ENCODE measurements at places on chromosomes 1 and 21. TPM values are rescaled to one million over a fixed set of nuclear protein-coding genes. Genes with fewer than 3 reads are reported as not detected.

DNA sequence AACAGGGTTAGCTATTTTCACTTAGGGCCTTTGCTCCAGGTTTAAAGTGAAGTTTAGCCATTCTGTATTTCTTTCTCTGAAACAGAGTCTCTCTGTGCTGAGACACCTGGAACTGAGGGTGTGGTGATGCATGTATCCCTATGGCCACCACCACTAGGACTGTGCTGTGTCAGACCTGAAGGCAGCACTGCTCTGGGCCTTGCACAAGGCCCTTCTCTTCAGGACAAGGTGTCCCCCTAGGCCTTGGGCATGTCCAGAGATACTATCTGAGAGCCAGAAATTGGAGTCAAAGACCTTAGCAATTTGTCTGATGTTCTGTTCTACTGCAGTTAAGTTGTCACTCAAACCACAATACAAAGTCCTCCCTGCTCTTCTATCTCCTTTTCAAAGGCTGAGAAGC is 1649.2 kb downstream of the AMY1C start:
- DNase-seq, result no peak

DNA sequence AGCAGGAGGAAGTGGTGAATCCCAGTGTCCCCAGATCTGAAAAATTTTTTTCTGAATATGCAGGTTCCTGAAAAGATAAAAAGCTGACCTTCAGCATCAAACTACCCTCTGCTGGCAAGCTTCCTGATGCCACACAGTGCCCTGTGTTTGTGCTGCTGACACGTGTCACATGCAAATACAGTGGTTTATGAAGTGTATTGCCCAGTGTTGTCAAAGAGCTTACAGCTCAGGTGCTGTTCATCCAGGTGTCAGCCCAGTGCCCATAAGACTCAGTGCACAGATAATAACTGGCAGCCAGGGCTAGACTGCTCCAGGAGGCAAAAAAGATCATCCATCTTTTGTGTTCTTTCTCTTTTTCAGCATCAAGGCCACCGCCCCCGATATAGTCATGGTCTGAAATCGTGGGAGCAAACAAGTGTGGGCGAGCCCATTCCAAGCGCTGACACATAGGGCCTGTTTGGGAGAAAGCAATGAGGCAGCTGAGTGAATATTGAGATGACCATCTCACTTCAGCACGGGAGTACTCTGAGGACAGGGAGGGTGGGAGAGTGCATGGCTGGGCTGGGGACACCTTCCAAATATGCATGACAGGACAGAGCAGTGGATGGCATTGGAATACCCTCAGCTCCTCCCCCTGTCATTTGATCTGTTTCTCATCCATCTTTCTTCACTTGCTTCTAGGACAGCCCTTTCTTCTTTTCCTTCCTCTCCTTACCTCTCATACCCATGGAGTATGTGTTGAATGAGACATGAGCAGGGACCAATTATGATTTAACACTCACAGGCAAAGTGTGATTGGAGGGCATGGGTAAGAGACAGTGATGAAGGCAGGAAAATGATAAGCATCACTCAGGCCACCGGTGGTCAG is 6.4 kb upstream of the KCNK1 start:
- no peak for DNase-seq

DNA sequence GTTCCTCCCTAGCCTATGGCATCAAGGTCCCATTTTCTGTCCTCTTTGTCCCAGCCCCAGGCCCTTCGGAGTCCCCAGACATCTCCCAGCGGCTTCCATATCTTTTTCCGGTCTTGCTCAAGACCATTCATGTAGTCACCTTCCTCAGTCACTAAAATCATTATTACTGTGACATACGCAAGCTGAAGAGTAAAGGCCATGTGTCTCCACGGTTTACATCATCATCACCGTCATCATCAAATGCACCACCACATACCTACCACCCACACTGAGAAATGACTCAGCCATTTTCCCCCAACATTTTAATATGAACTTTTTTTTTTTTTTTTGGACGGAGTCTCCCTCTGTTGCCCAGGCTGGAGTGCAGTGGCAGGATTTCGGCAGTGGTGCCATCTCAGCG is 43.4 kb downstream of the FHAD1 start:
- DNase-seq, result no peak

GRCh38 chr1:94709891-94710581 is 110.1 kb upstream of the SLC44A3 start:
- no peak for DNase-seq

- DNase-seq, result no peak
Observed at GRCh38 chr1:183030053-183030452, 6.8 kb downstream of the LAMC1 start.

- no peak for DNase-seq
Observed at GRCh38 chr1:4006676-4007374, 106.8 kb upstream of the C1orf174 start.

GRCh38 chr1:94501935-94502334 is 39.6 kb downstream of the F3 start:
- no peak for DNase-seq

DNA sequence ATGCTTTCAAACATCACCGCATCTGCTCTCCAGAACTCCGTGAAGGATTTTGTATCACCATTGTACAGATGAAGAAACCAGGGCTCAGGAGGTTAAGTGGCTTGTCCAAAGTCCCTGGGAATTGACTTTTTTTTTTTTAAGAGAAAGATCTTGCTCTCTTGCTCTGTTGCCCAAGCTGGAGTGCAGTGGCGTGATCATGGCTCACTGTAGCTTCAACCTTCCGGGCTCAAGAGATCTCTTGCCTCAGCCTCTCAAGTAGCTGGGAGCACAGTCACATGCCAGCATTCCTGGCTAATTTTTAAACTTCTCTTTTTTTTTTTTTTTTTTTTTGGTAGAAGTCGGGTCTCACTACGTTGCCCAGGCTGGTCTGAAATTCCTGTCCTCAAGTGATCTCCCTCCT is 6.9 kb upstream of the TAS1R2 start:
- no peak for DNase-seq

DNA sequence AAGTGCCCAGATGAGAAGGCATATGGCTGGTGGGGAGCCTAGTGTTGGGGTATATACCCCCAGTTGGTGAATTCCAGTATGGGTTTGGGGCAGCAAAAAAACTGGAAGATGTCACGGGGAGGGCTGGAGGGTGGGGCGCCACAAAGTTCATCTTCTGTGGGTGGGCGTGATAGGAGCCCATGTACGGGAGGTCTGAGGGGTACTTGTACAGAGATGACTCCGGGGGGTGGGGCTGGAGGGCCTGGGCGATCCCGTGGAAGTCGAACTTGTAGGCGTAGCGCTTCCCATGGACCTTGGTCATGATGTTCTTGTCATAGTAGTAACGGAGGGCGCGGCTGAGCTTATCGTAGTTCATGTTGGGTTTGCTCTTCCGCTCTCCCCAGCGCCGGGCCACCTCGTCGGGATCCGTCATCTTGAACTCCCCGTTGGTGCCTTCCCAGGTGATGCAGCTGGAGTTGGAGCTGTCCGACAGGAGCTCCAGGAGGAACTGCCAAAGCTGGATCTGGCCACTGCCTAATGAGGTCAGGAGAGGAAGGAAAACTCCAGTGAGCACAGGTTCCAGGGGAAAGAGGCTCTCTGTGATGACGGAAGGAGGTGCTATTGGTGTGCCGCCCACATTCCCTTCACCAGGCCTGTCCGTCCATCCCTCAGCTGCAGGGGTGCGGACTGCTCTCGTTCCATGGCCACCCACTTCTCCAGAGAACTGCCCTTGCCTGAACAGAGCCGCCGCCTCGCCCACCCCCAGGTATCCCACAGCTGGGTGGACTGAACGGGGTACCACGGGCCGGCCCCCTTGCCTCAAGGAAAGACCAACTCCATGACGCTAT is 114.7 kb downstream of the ERG start:
- no peak for DNase-seq

GRCh38 chr1:85074365-85074964 is 26.2 kb upstream of the MCOLN3 start:
- no peak for DNase-seq

Gene DHCR24
- total RNA-seq, result 215 TPM

Gene ATP6V1G3
- total RNA-seq, result not detected

Gene TNFAIP8L2
- 0.90 TPM for total RNA-seq

Gene SYT6
- total RNA-seq, result 0.34 TPM

Gene LCE1D
- not detected for total RNA-seq

Gene LYST
- 5.6 TPM for total RNA-seq

Gene ZNF683
- total RNA-seq, result not detected

Gene IL19
- not detected for total RNA-seq

Gene C4BPA
- not detected for total RNA-seq

Gene OR2L8
- not detected for total RNA-seq

Gene CYP4X1
- total RNA-seq, result 1.7 TPM

Data from psoas muscle (tissue), 8 donors.